ENCODE measurements at places on chromosomes 6 and 20.

GRCh38 chr6:129491436-129491835, 218.5 kb downstream of the ARHGAP18 start:
- DNase-seq: no peak

GRCh38 chr6:56933650-56934049, 21.3 kb upstream of the BEND6 start:
- DNase-seq: no peak

- no peak for DNase-seq
Measured at GRCh38 chr6:170024940-170025339, 265.9 kb downstream of the DLL1 start.

GRCh38 chr6:87623248-87623647, 33.3 kb downstream of the ORC3 start:
- DNase-seq: no peak

DNA sequence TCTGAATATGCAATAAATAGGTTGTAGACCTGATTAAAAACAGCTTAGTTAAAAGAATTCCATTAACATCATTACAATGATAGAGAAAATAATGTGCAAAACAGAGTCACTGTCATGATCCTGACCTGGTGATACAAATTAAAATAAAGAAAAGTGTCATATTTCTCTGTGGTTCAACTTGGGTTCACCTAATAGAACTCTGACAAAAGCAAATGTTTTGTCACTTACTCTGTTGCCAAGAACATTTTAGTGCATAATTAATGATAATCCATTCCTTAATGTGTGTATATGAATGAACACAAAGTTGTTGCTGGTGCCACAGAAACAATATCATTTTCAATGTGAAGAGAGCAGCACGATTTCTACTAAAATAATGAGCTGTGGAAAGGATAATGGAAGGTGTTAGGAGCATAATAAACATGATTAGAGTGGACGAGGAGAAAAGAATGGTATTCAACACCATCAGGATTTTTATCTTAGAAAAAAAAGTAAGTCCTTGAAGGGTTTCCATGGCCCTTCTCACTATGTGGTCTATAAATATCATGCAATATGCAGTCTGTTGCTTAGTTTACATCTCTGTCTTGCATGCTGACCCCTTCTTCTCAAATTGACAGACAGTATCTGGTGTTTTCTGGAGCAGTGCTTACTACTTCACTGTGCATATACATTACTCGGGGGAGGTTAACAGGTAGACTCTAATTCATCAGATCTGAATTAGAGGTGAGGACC, 656.6 kb upstream of the MMS22L start:
- no peak for DNase-seq

GRCh38 chr20:25236450-25237304, 11.2 kb upstream of the PYGB start:
- no peak for DNase-seq

DNA sequence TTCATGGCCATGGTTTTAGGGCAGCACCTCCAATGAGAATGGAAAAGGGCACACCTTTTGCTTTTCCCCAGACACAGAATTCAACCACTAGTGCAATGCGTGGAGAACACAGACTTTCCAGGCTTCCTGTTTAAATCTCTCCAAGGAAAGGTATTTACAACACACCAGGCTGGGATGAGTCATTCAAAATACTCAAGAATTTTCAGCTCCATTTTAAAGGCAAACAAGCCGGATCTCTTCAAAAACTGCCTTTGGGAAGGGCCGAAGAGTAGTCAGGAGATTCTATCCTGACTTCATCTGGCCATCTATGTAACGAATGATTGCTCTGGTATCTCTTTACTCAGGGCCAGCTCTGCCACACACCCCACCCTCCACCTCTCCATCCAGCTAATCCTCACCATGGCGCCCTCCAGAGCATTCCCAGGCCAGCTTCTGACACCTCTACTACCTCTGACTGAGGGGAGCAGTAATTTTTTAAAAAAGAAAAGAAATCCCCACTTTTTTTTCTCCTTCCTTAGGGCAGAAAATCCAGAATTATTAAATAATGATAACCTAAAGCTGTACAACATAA, 254.6 kb downstream of the LY86 start:
- no peak for DNase-seq

DNA sequence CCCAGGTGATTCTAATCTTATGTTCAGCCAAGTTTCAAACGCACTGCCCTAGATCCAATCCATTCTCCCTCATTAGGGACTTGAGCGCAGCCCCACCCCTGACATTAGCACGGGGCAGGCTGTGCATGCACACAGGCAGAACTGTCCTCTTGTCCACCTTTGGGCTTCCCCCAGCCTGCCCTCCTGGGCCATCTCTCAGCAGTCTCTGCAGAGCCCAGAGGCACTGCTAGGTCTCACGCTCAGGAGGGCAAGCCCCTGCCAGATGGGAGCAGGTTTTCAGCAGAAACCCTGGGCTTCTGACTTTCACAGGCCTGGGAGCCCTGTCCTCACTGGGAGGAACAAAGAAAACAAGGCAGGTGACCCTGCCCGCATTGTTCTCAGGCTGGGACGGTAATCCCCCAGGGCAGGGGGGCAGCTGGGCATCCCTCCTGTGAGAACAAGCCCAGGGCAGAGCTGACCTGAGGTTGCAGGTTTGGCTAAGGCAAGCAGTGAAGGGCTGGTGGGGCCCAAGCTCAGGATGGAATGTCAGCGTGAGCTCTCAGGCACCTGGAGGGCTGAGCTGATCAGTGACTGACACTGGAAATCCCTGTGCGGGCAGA, 24.5 kb downstream of the KCNK5 start:
- DNase-seq: no peak

DNA sequence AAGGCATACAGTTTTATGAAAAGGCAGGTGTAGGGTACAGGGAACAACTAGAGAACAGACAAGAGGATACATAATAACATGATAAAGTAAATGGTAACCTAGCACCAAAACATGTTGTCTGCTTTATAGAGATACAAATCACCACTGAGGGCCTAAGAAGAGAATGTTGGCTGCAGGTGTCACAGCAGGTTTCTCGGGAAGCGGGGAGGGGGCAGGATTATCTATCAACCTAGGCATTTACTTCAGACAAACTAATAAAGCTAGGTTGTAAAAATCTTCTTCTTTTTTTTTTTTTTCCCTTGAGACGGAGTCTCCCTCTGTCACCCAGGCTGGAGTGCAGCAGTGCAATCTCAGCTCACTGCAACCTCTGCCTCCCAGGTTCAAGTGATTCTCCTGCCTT, 22.7 kb downstream of the PIM1 start:
- DNase-seq: no peak

- DNase-seq: no peak
Measured at GRCh38 chr20:50968289-50968688, 9.7 kb downstream of the MOCS3 start.

GRCh38 chr6:45942953-45943352, 72.7 kb downstream of the CLIC5 start:
- DNase-seq: no peak

GRCh38 chr20:1637755-1638154, 17.9 kb upstream of the SIRPB1 start:
- no peak for DNase-seq

DNA sequence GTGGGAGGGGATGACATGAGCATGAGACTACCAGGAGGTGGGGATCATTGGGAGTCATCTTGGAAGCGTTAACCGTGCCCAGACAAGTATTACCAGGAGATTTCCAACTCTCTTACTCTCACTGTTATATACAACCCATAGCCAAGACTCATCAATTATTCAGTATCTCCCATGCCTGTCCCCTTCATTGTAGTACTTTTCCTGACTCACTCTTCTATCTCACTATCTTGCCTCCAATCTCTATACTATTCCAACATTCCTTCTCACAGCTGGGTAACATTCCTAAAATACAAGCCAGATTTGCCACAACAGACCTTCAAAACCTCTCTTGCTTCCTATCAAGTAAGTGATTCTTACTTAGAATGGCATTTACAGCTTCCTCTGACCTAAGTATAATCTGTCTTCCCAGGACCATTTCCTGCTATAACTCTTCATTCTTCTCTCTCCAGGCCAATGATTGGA, 226.3 kb upstream of the SMLR1 start:
- no peak for DNase-seq

DNA sequence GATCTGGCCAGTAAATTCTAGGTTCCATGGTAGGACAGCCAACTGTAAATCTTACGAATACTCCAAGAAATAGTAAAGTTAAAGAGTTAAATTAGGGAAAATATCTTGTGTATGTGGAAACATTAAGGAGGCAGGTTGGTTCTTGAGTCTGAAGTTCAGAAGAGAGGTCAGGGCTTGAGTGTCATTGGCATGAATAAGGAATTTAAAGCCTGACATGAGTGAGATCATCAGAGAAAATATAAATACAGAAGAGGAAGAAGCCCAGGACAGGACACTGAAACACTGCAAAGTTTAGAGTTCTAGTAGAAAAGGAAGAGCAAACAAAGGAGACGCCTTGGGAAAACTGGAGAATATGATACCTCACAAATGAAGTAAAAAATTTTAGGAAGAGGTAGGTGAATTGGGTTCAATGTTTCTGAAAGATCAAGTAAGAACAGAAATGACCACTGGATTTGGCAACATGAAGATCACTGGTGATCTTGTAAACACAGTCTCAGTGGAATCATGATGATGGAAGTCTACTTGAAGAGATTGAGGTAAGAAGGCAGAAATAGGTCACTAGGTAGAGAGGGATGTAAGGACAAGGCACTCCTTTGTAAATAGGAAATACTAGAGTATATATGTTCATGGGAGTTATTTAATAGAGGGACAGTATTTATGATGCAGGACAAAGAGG, 41.6 kb upstream of the SYNCRIP start:
- no peak for DNase-seq

- no peak for DNase-seq
Measured at GRCh38 chr20:5072756-5073659, 46.8 kb downstream of the PCNA start.

- no peak for DNase-seq
Measured at GRCh38 chr20:33105316-33105924, 26.0 kb downstream of the BPIFB4 start.

- DNase-seq: no peak
Measured at GRCh38 chr20:57580478-57581201, 19.7 kb downstream of the PCK1 start.

DNA sequence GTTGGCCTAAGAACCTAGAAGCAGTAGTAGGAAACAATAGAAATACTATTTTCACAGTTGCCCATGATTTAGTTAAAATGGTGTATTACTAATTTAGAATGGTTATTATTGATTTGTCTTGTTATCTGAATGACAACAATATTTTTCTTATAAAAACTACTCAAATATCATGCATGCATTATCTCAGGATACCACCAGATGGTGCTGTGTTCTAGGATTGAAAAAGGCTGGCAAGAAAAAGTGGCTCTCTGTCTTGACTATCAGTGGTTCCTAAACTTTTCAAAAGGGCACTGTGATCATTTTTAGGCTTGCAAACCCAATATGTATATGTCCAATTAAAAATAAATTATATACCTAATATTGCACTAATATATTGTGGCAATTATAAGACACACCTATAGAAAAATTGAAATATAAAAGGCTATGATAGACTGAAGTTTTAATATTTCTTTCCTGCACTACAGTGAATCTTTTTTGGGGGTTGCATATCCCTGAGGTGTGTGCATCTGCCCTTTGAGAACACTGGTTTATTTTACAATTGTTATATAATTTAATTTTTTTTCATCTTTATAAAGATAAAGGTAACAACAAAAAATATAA, 131.7 kb upstream of the MLIP start:
- DNase-seq: no peak

- no peak for DNase-seq
Measured at GRCh38 chr20:33524261-33524660, 34.4 kb downstream of the CBFA2T2 start.

- no peak for DNase-seq
Measured at GRCh38 chr6:55282115-55282514, 45.2 kb upstream of the GFRAL start.

- DNase-seq: no peak
Measured at GRCh38 chr6:71886184-71887005, at the start of gene RIMS1. Gene RIMS1 (plus strand): TSS chr6:71886550. CDS start chr6:71887024, 474 bp downstream.

DNA sequence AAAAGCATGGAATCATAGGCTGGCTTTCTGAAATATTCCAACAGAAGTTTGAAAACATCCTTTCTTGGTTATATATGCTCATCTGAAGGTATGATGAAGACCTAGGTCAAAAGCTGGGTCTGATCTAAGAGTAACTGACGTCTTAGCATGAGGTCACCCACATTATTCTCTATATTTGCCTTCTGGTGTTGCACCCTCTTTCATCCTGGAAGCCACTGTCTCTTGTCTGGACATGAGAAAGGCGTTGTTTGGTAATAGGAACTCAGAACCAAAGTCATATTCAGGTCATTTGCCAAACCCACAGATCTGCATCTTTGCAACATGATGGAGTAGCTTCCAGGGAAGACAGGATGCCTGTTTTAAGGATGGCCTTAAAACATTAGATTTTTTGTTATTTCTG, 17.6 kb downstream of the GABRR1 start:
- DNase-seq: no peak

- DNase-seq: no peak
Measured at GRCh38 chr6:69933239-69933638, 66.9 kb downstream of the COL19A1 start.

- DNase-seq: no peak
Measured at GRCh38 chr20:43825051-43825402, 89.6 kb upstream of the TOX2 start.

GRCh38 chr20:64244281-64244805, 11.2 kb upstream of the PCMTD2 start:
- no peak for DNase-seq

GRCh38 chr6:144769142-144769541, 484.0 kb downstream of the UTRN start:
- DNase-seq: no peak

DNA sequence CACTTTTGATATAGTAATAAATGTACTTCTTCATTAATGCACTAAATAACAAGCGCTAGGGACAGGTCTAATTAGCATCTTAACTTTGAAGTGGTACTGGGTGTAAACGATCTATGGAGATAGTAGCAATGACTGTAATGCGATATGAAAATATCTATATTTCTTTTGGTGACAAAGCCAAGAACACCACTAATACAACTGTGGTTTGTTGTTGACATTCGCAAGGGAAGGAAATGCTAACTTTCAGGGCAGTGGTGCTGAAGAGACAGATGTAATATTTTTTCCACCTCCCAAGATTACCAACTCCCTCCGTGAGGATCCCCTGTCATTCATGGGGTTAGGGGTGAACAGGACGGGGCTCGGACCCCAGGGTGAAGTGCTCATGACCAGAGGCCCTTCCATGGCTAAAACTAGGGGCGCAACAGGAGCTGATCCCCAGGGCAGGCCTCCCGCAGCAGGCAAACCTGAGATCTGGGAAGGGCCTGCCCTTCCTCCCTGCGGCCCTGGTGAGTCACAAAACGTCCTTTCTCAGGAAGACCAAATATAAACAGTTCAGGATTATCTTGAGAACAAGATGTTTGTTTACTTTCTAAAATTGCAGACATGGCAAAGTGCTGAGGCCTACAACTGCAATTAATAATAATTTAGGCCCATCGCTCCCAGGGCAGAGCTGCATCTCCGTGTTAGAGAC, 65.0 kb upstream of the TOX2 start:
- DNase-seq: no peak

Measured in stimulated activated CD4-positive, alpha-beta T cell treated with anti-CD3 and anti-CD28 coated beads, Interleukin-4, amount 100 ng/mL, for 1 hour (primary cell).